ENCODE measurements at places on chromosomes 13 and 19.

- no peak for DNase-seq
Measured at GRCh38 chr13:50645092-50645491, 198.4 kb downstream of the DLEU7 start.

GRCh38 chr19:17618936-17619335 is 63.5 kb downstream of the COLGALT1 start:
- DNase-seq = no peak

DNA sequence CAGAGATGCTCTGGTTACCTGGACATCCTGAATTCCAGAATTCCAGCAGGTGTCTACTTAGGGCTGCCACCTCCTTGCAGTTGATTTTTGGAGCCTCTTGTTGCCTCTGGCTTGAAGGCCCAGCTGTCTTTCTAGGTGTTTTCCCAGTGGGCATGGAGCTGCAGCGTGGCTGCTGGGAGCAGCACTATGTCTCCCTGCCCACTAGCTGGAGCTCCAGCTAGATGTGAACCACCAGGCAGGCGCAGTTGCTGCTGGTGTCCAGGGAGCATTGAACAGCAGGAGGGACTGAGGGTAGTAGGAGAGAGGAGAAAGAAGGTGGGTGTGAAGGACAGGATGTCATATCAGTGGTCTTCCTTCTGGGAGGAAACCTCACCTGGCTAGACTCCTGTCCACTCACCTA is 9.9 kb upstream of the SELENOW start:
- no peak for DNase-seq

- no peak for DNase-seq
Measured at GRCh38 chr13:85286081-85286480, 513.1 kb downstream of the SLITRK6 start.

DNA sequence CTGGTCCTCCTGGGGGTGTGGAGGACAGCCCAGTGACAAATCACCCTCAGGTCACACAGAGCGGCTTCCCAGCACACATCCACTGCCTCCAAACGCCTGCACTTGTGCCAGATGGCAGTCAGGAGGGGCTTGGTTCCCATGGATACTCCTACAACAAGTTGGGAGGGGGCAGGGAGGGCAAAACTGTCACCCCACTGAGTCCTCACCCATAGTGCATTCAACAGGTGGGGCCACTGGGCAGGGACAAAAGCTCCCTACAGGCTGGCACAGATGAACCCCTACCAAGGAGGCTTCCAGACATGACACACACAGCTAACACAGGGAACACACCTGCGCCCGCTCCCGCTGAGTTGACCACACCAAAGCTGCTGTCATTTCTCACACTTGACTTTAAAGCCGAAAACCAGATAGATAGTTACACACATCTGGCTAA is 120.5 kb downstream of the STK24 start:
- no peak for DNase-seq

DNA sequence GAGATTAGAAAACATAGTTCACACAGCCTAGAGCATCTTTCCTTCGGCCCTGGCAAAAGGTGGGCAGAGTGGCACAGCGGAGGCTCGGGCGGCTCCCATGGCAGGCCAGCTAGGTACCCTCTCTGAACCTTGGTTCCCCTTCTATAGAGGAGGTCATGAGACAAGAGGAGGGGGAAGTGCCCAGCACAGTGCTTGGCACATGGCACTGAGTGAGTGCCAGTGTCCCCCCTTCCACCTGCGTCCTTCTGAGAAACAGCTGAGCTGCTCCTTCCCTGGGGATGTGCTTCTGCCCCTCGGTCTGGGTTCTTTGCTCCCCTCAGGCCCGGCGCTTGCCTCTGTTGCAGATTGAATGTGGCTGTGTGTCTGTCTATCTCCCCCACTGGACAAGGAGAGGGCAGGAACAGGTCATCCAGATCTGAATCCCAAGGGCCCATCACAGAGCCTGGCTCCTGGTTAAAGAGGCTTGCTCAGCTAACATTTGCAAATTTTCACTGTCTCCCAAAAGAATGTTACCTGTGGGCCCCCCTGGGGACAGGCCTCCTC is 165.6 kb downstream of the USP12 start:
- DNase-seq = no peak

DNA sequence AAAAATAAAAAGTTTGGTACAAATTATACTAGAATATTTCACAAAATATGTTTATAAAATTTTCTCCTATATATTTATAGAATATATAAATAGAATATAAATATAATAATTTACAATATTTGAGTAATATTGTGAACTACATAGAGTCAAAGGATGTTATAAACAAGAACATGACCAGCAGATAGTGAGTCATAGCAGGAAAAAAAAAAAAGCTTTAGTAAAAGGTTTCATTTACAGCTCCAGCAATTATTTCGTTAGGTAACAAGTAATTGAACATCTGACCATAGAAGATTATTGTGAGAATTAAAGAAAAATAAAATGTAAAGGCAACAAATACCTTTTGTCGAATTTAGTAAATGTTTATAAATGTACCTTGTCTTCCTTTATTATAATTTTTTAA is 864.1 kb downstream of the PCDH17 start:
- DNase-seq = no peak

DNA sequence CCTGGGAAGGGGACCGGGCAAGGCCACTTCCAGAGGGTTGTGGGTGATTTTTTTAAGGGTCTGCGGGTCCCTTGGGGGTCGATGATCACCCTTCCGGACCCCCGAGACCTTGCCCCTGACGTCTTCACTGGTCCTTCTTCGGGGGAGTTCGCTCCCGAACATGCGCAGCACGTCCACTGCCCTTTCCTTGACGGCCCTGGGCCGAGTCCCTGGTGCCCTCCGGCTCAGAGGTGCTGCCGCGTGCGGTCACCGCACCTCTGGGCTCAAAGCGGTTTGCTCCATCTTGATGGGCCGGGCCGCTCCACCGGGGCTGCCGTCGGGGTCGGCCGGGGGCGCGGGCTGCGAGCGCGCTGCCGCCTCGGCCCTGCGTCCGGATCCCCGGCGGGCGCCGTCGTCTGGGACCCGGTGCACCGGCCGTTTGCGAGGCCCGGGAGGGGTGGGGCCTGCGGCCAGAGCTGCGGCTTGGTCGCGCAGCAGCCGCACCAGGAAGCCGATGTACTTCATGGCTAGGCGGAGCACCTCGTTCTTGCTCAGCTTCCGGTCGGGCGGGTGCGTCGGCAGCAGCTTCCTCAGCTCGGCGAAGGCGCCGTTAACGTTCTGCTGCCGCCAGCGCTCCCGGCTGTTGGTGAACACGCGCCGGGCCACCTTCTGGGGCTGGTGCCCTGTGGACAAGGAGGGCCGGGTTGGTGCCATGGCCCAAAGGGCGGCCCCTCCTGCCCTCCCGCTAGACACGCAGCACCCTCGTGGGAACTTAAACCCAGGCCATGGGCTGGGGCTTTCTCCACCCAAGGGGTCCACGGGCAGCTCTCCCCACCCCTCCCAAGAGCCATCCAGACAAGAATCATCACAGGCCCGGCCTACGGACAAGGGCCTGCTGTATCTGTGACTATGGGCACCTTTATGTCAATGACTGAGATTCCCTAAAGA is 3.3 kb downstream of the LYL1 start:
- peak; percentile 34 for DNase-seq

DNA sequence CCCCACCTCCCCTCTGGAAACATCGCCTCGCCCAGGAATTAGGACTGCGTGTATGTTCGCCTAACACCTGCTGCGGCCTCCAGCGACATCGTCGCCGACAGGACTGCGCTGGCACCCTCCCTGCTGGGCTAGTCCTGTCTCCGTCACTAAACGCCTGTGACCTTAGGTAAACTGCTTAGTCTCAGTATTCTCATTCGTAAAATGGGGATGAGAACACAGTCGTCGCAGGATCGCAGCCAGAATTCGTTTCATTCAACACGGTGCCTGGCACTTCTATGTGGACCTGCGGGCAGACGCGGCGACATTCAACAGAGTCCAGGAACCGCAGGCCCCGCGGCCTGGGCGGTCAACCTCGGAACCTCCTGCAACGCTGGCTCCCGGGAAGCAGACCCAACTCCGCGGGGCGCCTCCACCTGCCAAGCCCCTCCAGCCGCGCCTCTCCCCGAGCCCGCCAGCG is 485 bp downstream of the CRYL1 start:
- DNase-seq = no peak

All from NCI-H510A treated with DMSO at 0.1 percent for 48 hours (cell line).